Myometrial cell (primary cell): ENCODE measurements at places on chromosomes 2 and 18. TPM values are rescaled to one million over a fixed set of nuclear protein-coding genes. Genes with fewer than 3 reads are reported as not detected.

MYL1 gene
- not detected in 2 replicates for total RNA-seq

ZNF804A gene
- total RNA-seq = 2.9 and 3.9 TPM in 2 replicates

UBXN2A gene
- total RNA-seq = 13.5 and 13.8 TPM in 2 replicates

EGR4 gene
- not detected in 2 replicates for total RNA-seq

TDRD15 gene
- total RNA-seq = not detected in 2 replicates

DLX2 gene
- total RNA-seq = not detected in 2 replicates

HOXD4 gene
- total RNA-seq = 0.18 and 2.0 TPM in 2 replicates

NOL4 gene
- not detected in 2 replicates for total RNA-seq

KCNE4 gene
- total RNA-seq = under 0.01 and 0.18 TPM in 2 replicates

HOXD3 gene
- 0.18 and 1.7 TPM in 2 replicates for total RNA-seq

ERBB4 gene
- total RNA-seq = not detected in 2 replicates

PIKFYVE gene
- 13.8 and 21.3 TPM in 2 replicates for total RNA-seq

MROH2A gene
- total RNA-seq = not detected in 2 replicates
